Stimulated activated effector memory CD8-positive, alpha-beta T cell treated with anti-CD3 and anti-CD28 coated beads, Interleukin-12 subunit alpha, Interleukin-12 subunit beta, amount 100 ng/mL, for 72 hours (primary cell): ENCODE measurements at places on chromosomes 5 and 9.

GRCh38 chr5:154236-154635, 37.1 kb upstream of the LRRC14B start:
- DNase-seq, result no peak

- DNase-seq, result no peak
Observed at GRCh38 chr5:8700222-8700621, 831.3 kb downstream of the MTRR start.

DNA sequence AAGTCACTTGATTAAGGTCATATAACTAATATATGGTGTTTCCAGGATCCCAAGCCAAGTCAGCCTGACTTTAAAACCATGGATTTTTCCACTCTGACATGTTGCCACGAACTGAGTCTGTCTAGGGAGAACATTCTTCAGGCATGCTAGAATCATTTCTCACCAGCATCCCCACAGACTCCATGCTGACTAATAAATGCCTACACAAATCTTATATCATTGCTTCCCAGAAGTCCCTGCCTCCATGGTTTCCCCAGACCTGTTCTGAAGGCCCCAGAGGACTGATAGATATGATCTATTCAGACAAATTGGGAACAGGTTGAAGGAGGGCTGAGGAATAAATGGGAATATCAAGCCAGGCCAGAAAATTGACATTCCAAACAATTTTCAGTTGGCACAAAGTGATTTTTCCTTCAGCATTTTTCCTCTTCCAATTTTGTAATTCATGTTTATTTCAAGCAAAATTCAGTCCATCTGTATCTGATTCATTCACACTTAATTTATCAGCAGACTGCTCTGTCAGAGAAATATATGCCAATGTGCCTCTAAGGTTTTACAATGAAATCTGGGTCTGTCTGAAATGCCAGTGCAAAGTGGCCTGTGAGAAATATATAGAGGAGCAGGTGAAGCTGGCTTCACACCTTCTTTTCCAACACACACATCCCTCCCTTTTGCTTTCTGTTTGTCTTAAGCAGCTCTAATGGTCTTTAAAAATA, 413.6 kb upstream of the TNC start:
- DNase-seq, result no peak

DNA sequence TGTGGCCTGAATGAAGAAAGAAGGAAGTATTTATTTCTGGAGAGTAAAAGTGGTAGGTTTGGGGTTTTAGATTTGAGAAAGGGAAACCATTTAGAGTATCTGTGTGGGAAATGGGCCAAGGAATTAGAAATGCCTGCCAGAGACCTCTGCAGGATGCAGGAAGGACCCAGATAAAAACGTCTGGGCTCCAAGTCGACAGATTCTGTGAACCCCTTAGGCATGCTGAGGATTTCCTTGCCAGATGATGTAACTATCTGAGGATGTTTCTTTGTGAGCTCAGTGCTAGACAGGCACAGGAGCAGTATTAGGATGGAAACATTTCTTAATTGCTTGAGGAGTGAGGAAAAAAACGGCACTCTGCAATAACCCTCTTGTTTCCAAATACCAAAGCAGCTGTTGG, 251.8 kb upstream of the DMRT1 start:
- no peak for DNase-seq

GRCh38 chr9:88994469-88995199, 3.4 kb downstream of the S1PR3 start:
- no peak for DNase-seq

DNA sequence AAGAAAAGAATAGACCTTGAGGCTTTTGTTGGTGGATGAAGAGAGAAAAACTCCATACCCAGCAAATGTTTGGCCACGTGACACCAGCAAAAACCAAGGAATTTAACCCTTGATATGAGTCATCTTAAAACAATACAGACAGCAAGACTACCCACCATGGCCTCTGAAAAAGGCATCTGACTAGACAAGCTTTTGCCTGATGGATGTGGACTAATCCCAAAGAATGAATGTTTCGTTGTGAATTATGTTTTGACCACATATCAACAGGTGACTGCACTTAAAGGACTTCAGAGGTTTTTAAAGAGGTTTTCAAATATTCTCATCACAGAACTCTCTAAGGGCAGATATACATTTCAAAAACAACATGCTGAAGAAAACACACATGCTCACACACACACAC, 33.0 kb upstream of the SLC1A3 start:
- no peak for DNase-seq

GRCh38 chr5:135230251-135230925, 168.6 kb downstream of the MACROH2A1 start:
- no peak for DNase-seq

GRCh38 chr9:99058964-99059921, 45.7 kb upstream of the TGFBR1 start:
- DNase-seq, result no peak

GRCh38 chr9:33939924-33940874, 108.5 kb downstream of the UBAP2 start:
- no peak for DNase-seq

DNA sequence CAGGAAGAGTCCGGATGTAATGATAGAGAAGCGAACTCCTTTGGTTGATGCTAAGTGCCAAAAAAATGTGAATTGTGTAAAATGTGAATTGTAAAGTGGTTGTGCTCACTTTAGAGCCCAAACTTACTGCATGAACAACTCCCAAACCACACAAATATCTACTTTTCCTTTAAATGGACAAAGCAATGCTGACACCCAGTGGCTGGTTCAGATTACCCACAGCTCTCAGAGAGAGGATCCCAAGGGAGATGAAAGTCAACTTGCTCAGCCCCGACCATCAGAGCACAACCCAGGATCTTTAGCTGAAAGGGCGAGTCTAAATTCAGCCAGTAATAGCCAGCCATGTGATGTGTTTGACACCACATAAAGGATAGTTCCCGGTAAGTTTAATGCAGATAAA, 133.7 kb downstream of the NMUR2 start:
- no peak for DNase-seq

- no peak for DNase-seq
Observed at GRCh38 chr9:134502809-134503211, 138.8 kb upstream of the COL5A1 start.

- no peak for DNase-seq
Observed at GRCh38 chr5:102523541-102524175, 24.9 kb upstream of the SLCO6A1 start.

DNA sequence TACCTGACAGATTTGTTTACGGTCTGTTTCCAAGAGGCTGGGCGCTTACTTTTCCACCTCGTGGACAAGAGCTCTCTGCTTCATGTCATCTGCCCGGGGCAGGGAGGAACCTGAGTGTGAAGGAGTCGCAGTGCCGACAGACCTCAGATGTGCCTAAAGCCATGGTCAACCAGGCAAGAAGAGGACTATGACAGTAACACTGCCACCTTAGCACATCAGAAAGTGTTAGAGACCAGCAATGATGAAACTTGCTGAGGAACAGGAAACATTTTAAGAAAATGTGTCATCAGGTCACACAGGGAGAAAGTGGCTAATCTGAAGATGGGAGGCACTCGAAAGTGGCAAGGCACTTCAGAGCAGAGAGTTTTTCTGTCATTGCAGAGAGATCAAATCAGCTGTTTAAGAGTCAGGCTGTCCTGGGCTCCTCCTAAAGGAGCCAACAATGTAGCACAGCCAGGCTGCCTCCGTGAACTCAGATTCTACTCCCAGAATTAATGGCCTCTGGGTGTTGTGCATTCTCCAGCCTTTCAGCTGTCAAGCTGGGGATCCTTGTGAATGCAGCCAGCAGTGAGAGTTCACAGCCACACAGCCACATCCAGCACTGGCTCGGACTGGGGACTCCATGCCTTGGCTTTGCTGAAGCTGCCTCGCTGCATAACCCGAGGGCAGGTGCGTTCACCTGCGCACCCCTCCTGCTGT, 94.6 kb downstream of the RAPGEF1 start:
- DNase-seq, result no peak

GRCh38 chr5:146124580-146124979, 19.2 kb upstream of the PLAC8L1 start:
- DNase-seq, result no peak

DNA sequence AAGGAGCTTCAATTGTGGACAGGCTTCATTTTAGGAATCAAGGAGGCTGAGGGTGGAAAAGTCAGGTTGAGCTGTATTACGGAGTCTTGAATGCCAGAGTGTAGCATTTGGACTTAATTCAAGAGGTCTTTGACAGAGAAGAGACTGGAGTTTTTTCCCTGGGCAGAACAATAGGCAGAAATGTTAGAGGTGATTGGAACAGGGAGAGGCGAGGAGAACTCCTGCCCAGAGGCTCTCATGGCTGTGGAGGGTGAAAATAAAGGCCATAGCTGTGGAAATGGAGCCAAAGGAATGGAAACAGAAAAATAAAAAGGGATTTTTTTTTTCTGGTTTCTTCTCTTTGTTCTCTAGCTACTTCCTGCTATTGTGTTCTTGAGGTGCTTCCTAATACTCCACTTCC, 3.7 kb upstream of the IFNB1 start:
- DNase-seq, result no peak

- DNase-seq, result no peak
Observed at GRCh38 chr5:150522504-150523414, 14.8 kb downstream of the NDST1 start.

GRCh38 chr5:171272996-171273970, 35.8 kb upstream of the TLX3 start:
- no peak for DNase-seq

- DNase-seq, result no peak
Observed at GRCh38 chr9:130794923-130795495, 40.0 kb upstream of the ABL1 start.

- no peak for DNase-seq
Observed at GRCh38 chr9:89527084-89527483, 29.2 kb upstream of the SEMA4D start.

DNA sequence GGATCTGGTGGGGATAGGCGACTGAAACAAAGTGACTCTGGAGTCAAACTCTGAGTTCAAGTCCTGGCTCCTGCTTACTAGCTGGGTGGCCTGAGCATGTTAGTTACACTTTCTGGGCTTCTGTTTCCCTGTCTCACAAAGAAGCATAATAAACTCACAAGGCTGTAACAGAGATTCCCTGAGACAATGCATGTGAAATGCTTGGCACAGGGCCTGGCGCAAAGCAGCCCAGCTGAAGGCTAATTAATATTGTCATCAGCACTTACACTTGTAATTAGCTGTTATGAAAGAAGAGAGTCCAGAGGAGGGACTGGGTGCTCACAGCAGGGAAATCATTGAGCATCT, 64.1 kb upstream of the SPOCK1 start:
- DNase-seq, result no peak

GRCh38 chr9:77507212-77507961, 140.7 kb downstream of the GNA14 start:
- DNase-seq, result no peak

DNA sequence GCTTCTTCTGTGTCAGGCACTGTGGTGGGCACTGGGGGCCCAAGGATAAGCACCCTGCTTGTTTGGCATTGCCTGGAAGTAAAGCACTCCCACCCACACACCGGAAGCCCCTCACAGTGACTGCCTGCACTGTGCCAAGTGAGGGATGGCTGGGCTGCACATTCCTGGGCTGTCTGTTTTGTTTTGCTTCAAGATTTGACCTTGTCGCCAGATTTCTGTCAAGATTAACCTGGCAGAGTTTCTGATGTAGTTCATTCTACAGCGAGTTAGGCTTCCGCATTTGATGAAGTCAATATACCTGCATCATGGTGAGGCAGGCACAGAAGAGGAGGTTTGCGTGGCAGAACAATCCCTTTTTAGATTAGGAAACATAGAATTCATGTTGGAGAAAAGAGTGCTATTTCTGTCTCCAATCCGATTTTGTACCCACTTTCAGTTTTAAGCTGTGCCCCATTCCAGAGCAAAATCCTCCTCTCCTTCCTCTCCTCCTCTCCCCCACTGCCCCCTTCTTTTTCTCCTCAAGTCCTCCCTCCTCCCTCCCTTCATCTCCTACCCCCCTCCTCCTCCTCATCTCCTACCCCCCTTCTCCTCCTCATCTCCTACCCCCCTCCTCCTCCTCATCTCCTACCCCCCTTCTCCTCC, 14.4 kb upstream of the BOD1 start:
- DNase-seq, result no peak

DNA sequence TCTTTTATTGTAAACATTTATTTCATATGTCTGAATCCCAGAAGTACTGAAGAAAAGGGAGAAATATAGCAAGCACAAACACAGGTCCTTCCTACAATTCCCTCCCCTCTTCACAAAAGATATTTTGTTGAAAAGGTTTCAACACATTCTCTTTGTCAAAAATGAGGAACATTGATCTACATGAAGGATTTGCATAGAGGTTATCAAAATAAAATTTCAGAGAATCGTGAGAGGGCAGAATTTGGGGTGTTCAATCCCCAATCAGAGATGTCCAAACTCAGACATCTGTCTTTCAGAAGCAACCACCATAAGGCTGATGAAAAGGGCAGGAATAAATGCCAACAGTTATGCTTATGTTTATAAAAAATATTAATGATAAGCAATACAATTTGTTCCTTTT, 69.2 kb downstream of the MARCHF3 start:
- DNase-seq, result no peak

DNA sequence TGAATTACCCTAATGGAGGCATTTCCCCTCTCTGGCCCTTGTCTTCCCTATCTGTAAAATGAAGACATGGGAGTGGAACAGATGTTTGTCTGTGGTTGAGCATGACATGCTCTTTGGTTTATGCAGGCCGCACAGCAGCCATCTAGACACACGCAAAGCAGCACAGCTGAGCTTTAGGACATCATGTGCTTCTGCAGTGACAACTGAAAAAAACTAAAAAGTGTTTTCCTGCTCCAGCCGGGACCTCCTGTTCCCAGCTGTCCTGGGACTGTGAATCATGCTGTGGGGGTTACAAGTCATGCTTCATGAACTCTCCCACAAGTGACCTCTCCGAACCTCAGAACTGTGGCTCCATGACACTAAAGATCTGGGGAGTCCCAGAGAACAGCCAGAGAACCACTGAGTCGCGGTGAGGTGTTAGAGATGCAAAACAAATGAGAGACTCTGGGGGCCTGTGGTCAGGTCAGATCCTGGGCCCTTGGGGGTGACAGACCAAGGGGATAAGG, 1.7 kb downstream of the SMIM3 start:
- peak; percentile 62 for DNase-seq
